ENCODE measurements at places on chromosomes 6 and 20.

DNA sequence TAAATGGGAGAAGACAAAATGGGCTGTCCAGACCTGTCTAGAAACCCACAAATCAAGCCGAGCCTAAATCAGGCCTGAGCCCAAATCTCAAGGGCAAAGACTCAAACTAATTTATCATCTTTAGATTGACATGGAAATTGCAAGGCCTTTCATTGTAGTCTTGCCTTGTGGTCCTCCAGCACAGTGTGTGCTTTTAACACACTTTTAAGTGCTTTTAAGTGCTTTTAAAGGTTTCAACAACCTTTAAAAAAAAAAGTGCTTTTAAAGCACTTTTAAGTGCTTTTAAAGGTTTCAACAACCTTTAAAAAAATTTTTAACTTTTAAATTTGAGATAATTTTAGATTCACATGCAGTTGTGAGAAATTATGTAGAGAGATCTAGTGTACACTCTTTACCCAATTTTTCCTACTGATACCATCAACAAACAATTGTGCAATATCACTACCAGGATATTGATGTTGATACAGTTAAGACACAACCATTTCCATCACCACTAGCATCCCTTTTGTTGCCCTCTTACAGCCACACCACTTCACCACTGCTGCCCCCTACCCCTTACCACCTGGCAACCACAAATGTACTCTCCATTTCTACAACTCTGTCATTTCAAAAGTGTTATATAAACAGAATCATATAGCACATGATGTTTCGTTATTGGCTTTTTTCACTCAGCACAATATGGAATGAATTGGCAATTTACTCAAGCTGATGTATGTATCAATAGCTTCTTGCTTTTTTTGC lies 23.1 kb upstream of the DCBLD1 start:
- DNase-seq, result no peak

GRCh38 chr6:39166189-39166911 lies 51.4 kb upstream of the SAYSD1 start:
- DNase-seq, result peak; percentile 80

GRCh38 chr6:6645261-6645917 lies 56.9 kb downstream of the LY86 start:
- DNase-seq, result no peak

DNA sequence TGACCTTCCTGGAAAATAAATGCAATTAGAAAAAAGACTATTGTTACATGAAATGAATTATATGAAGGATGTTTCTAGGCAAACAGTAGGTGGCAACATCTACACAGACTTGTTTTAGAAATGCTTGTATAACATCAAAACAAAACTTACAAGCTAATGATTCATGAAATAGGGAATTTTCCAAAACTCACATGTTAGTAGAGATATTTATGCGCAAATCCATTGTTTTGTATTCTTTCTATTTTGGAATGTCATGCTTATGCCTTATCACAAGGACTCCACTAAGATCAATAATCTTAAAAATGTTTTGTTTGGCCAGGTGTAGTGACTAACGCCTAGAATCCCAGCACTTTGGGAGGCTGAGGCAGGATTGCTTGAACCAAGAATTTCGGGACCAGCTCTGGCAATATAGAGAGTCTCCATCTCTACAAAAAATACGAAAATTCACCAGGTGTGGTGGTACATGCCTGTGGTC lies 32.3 kb upstream of the LGSN start:
- DNase-seq, result no peak

DNA sequence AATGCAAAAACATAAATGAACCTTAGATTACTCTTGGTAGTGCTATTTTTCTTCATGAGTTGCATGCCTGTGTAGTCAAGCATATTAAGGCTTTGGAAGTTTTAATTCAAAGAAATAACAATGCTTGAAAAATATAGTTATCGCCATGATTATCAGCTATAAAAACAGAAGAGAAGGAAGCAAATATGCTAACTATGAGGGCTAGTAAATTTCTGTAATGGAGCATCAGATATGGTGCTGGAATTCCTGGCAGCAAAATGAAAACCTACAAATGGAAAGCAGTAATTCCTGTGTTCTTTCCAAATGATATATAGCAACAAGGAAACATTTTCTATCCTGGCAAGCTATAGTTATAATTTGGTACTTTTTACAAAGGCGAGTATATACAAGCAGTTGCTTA lies 29.7 kb downstream of the DOP1A start:
- no peak for DNase-seq

- no peak for DNase-seq
Measured at GRCh38 chr6:44096612-44097011, 30.6 kb downstream of the MRPL14 start.

- no peak for DNase-seq
Measured at GRCh38 chr6:122372647-122373046, 26.8 kb upstream of the HSF2 start.

Data from iPS DF 6.9 (cell line).